Stomach (tissue), 19 donors: ENCODE measurements at places on chromosomes 12 and 14. TPM values are rescaled to one million over a fixed set of nuclear protein-coding genes. Genes with fewer than 3 reads are reported as not detected.

DNA sequence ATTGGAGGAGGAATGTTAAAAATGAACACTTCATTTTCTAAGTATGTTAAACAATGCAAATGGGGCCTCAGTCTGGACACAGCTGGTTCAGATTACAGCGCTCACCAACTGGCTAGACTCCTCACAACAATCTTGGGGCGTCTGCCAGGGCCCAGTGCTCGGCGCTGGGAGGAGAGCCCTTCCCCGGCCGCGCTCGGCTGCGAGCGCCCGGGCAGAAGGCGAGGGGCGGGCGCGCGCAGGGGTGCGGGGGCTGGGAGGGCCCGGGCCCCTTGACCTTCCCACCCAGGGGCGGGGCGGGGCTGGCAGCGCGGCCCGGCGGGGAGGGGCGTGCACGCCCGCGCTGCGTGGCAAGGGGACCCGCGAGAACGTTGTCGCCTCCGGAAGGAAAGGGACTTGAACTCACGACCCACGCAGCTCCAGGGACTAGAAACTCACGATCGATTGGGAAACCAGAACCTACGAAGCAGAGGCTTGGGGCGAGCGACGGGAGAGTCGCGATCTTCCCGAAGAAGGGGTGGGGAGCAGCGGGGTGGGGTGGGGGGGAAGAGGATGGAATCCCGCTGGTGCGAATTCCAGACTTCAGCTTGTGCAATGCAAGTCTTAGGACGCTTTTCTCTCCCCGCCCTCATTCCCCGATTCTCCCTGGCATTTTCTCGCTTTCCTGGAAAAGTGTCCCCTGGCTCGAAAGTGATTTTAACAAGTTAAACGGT lies at the start of gene FBLN5:
TSS of gene FBLN5 (minus strand) at position 220 of the 710 bp plus-strand sequence. CDS start 465 bp downstream, outside the sequence.
- H3K36me3 ChIP-seq: no peaks in the 10 kb centered on the region
- DNase-seq: peak; percentile 60
- H3K27me3 ChIP-seq: no peaks in the 10 kb centered on the region
- H3K4me1 ChIP-seq: peaks cover 13% of the 10 kb centered on the region
- peak within 1 kb of the TSS; percentile 68 for H3K4me3 ChIP-seq

- peaks cover 56% of the 10 kb centered on the region for H3K36me3 ChIP-seq
- H3K4me3 ChIP-seq: no peak overlapping the region
- H3K27me3 ChIP-seq: no peaks in the 10 kb centered on the region
- H3K27ac ChIP-seq: peak overlapping the region; percentile 5
Observed at GRCh38 chr12:58877243-58877743, 43.0 kb downstream of the LRIG3 start.

- H3K4me3 ChIP-seq: no peak overlapping the region
- no peaks in the 10 kb centered on the region for H3K36me3 ChIP-seq
- H3K4me1 ChIP-seq: no peaks in the 10 kb centered on the region
Observed at GRCh38 chr12:19036673-19037357, 92.7 kb upstream of the PLEKHA5 start.

DNA sequence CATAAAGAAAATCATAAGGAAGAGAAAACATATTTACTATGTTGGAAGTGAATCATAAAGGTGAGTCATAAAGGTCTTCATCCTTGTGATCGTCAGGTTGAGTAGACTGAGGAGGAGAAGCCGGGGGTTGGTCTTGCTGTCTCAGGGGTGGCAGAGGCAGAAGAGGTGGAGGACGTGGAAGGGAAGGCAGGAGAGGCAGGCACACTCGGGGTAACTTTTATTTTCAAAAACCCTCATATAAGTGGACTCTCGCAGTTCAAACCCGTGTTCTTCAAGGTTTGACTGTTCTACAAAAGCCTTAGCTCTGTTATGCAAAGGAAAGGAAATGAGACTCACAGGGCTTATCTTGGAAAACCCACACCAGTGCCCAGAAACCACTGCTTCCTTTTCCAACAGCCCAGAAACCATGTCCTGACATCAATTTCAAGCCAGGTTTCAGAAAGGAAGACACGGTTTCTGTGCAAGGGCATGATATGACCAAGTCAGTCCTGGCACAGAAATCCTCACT lies 14.0 kb downstream of the SMCO2 start:
- H3K27ac ChIP-seq: no peak overlapping the region
- H3K27me3 ChIP-seq: no peaks in the 10 kb centered on the region
- no peaks in the 10 kb centered on the region for H3K36me3 ChIP-seq
- no peak overlapping the region for H3K4me3 ChIP-seq
- no peak for DNase-seq

GRCh38 chr12:69835081-69835480 lies 10.1 kb downstream of the MYRFL start:
- no peaks in the 10 kb centered on the region for H3K27me3 ChIP-seq
- H3K4me1 ChIP-seq: peaks cover 4% of the 10 kb centered on the region
- no peak overlapping the region for H3K4me3 ChIP-seq
- H3K36me3 ChIP-seq: no peaks in the 10 kb centered on the region
- no peak overlapping the region for H3K27ac ChIP-seq
- no peak for DNase-seq

DNA sequence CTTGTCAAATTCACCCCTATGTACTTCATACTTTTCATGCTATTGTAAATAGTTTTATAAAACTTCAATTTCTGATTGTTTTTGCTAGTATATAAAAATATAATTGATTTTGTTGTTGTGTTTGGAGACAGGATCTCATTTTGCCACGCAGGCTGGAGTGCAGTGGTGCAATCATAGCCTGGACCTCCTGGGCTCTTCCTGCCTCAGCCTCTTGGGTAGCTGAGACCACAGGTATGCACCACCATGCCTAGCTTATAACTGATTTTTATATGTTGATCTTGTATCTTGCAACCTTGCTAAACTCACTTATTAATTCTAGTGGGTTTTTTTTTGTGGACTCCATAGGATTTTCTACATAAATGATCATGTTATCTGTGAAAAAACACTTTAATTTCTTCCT lies 23.5 kb downstream of the ATP5MC2 start:
- H3K27me3 ChIP-seq: no peaks in the 10 kb centered on the region
- H3K27ac ChIP-seq: no peak overlapping the region
- H3K4me3 ChIP-seq: no peak overlapping the region
- no peak for DNase-seq
- H3K4me1 ChIP-seq: peaks cover under 1% of the 10 kb centered on the region
- no peaks in the 10 kb centered on the region for H3K36me3 ChIP-seq

AICDA gene
- not detected for polyA plus RNA-seq

TAS2R30 gene
- not detected for polyA plus RNA-seq

LBHD2 gene
- polyA plus RNA-seq: not detected
